ENCODE measurements at places on chromosomes 7 and 10.
A peak's percentile ranks its signal among the peaks of the same experiment; 100 is the strongest.

DNA sequence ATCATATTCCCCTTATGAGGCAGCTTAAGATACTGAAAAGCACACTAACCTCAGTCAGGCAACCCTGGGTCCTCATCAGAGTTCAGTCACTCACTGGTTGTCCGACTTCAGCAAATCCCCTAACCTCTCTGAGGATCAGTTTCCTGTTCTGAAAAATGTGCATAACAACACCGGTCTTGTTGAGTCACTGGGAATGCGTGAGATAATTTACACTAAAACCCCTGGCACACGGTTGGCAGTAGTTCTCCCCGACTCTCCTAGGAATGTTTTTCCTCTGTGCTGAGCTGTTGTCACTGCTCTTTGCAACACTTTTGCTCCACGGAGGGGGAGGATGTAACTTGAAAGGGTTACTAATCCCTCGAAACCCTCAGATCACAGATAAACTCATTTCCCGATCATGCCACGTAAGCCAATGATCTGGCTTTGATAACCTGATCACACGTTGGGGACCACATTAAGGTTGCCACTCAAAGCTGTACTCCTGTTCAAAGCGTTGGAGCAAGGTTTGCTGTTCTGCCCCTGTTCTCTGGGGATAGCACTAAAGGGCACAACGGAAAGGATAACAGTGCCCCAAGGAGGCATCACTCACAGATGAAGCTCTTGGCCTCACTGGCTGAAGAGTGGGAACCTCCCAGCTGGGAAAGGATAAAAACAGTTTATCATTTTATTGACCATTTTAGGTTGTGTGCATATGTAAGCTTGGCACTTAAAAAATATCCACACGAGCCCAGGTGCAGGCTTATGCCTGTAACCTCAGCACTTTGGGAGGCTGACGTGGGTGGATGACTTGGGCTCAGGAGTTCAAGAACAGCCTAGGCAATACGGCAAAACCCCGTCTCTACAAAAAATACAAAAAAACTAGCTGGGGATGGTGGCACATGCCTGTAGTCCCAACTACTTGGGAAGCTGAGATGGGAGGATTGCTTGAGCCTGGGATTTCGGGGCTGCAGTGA lies 5.0 kb upstream of the RBM17 start:
- DNase-seq: peak; percentile 15

DNA sequence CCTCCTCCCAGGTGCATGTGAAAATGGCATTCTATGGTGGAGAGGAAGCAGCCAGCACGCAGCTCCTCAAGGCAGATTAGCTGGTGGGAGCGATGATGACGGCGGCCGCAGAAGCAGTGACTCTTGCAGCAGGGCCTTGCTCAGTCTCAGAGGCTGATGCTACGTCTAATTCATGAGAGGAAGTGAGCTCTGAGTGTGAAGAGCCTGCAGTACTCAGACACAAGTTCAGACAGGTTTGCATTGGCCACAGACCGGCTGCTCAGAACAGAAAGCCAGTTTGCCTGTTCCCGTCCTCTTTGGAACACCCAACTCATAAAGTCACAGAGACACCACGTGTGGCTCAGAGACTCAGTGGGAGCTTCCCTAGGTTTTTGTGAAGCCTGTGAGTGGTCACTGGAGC lies 136.5 kb downstream of the ADARB2 start:
- DNase-seq: no peak

GRCh38 chr7:129041142-129042085 lies 13.5 kb downstream of the TNPO3 start:
- DNase-seq: no peak

GRCh38 chr7:140213684-140214074 lies 36.9 kb upstream of the KDM7A start:
- DNase-seq: no peak

DNA sequence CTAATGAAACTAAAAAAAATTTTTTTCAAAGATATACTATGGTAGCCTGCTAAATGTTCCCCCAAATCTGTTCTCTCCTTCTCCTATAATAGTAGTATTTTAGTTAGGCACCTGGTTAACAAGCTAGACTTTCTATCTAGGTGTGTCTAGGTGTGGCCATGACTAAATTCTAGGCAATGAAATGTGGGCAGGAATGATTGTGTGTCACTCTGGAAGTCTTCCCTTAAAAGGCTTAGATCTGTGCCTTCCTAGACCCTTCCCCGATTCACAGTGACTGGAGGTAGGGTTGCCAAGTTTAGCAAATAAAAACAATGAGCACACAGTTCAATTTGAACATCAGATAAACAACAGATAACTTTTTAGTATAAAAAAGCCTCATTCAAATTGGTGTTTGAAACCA lies 8.3 kb upstream of the ARHGAP21 start:
- no peak for DNase-seq

GRCh38 chr10:32148864-32149251 lies 92.6 kb upstream of the KIF5B start:
- DNase-seq: no peak

DNA sequence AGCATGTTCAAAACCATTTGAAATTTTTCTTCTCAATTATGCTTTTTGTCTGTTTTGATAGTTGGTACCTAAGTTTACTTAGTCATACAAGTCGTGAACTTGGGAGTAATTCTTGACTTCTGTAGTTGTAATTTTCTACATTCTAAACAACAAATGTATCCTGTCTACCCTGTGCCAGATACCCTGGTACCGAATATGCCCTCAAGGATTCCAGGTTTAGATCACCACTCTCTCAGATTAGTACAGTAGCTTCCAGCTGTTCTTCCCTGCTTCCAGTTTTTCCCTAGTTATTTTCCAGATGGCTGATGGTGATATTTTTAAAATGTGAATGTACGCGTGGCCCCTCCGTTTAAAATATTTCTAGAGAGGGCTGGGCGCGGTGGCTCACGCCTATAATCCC lies 6.5 kb downstream of the STAM start:
- DNase-seq: no peak

GRCh38 chr7:81779706-81780105 lies 9.9 kb upstream of the HGF start:
- no peak for DNase-seq

DNA sequence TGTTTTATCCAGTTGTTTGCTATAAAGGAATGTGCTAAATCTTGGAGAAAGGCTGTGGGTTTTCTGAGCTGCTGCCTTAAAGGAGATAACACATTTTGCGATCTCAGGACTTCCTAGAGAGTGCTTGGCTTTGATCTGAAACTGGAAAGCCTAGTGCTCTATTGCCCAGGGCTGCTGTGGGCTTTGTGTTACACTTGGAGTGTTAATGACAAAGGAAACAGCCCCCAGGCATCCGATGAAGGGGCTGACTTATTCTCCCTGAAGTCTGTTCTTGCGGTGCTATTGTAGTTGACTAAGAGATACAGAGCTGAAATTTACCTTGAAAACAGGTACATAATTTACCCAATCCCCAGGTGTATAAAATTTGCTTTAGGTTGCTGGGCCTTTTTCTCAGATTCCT lies 74.5 kb downstream of the SND1 start:
- no peak for DNase-seq
